ENCODE measurements at places on chromosomes 12 and 14.
A peak's percentile ranks its signal among the peaks of the same experiment; 100 is the strongest.

DNA sequence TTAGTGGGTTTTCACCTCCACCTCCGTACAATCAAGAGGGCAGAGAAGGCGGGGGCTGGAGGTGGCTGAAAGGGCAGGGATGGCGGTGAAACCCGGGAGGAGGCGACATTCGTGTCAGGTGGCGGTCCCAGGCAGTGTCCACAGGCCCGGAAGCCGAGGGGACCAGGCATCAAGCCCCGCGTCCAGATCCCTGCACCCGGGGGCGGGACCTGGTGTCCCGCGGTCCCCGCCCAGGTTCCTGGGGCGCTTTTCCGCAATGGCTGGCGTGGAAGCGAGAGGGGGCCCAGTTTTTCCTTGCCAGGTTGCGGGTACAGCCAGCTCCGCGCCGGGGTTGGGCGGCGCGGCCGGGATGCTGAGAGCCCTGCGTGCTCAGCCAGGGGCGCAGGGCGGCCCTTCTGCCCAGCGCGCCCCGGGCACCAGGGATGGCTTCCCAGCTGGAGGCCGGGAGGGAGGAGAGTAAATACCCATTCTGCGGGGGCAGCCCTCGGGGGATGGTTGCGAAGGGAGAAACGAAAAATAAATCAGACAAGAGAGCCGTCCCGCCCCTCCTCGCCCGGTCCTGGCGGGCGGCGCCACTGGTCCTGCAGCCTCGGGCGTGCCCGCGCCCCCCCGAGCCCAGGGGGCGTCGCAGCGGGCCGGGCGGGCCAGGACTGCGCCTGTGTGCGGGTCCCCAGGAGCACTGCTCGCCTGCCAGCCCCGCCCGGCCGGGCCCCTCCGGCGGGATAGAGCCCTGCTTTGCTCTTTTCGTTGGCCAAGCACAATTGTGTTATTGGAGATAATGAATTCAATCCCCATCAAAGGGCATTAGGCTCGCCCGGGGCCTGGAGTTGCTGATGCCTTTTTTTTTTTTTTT lies 11.5 kb downstream of the FOXA1 start:
- H3K4me1 ChIP-seq = no peaks in the 10 kb centered on the region
- no peak overlapping the region for H3K4me3 ChIP-seq
- no peaks in the 10 kb centered on the region for H3K36me3 ChIP-seq
- no peaks in the 10 kb centered on the region for H3K27me3 ChIP-seq
- H3K27ac ChIP-seq = no peak overlapping the region

DNA sequence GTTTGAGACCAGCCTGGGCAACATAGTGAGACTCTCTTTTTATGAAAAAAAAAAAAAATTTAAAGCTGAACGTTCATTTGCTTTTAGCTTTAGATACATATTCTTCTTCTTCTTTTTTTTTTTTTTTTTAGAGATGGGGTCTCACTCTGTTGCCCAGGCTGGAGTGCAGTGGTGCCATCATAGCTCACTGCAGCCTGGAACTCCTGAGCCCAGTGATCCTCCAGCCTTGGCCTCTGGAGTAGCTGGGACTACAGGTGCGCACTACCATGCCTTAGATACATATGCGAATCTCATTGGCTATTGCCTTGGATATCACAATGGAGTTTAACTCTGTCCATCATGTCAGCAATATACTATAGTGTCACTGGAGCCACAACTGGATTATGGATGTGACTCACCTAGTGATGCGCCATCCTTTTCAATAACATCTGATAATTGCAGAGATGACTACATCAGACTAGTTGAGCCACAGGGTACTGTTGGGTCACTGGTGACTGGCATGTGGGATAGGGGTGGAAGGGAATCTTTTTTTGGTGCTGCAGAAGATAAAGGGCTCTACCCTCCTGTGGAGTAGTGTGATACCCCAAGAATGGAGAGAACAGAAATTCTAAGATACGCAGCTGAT lies 2.7 kb upstream of the ADIPOR2 start:
- no peaks in the 10 kb centered on the region for H3K36me3 ChIP-seq
- H3K27ac ChIP-seq = no peak overlapping the region
- DNase-seq = no peak
- H3K4me1 ChIP-seq = peaks cover 23% of the 10 kb centered on the region
- no peak overlapping the region for H3K4me3 ChIP-seq
- no peaks in the 10 kb centered on the region for H3K27me3 ChIP-seq

GRCh38 chr12:27221625-27222387 lies 22.3 kb upstream of the STK38L start:
- H3K36me3 ChIP-seq = no peaks in the 10 kb centered on the region
- H3K27ac ChIP-seq = peak overlapping the region; percentile 48
- peak; percentile 26 for DNase-seq

- no peak for DNase-seq
- no peaks in the 10 kb centered on the region for H3K36me3 ChIP-seq
- H3K27me3 ChIP-seq = no peaks in the 10 kb centered on the region
- no peaks in the 10 kb centered on the region for H3K4me1 ChIP-seq
- no peak overlapping the region for H3K27ac ChIP-seq
These were observed 225.1 kb upstream of the DIO3 start for GRCh38 chr14:101336183-101336582.

DNA sequence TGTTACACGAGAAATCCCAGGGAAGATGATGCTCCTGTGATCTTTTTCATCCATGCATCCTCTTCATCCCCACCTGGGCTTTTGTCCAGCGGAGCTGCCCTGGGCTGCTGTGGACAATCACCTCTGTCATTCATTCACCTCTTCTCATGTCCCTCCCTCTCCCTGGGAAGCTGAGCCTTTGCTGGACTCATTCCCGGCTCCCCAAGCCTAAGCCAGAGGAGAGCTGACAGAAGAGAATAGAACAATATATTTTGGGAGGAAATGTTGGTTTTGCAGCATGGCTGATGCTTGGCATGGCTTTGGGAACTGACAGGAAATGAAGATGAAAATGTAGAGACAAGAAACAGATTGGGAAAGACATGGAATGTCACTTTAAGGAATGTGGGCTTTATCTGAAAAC lies 177.4 kb downstream of the DICER1 start:
- H3K4me3 ChIP-seq = no peak overlapping the region
- H3K36me3 ChIP-seq = no peaks in the 10 kb centered on the region
- H3K27me3 ChIP-seq = no peaks in the 10 kb centered on the region

GRCh38 chr14:99910337-99911309 lies 117.4 kb downstream of the EML1 start:
- no peak overlapping the region for H3K4me3 ChIP-seq
- H3K27me3 ChIP-seq = no peaks in the 10 kb centered on the region
- no peak for DNase-seq

GRCh38 chr14:76550534-76550933 lies 174.6 kb downstream of the ESRRB start:
- H3K27ac ChIP-seq = no peak overlapping the region
- H3K4me3 ChIP-seq = no peak overlapping the region
- no peaks in the 10 kb centered on the region for H3K27me3 ChIP-seq
- no peaks in the 10 kb centered on the region for H3K4me1 ChIP-seq

- H3K4me1 ChIP-seq = no peaks in the 10 kb centered on the region
- DNase-seq = no peak
- no peak overlapping the region for H3K27ac ChIP-seq
- no peaks in the 10 kb centered on the region for H3K36me3 ChIP-seq
- H3K4me3 ChIP-seq = no peak overlapping the region
These were observed 91.7 kb upstream of the SEL1L start for GRCh38 chr14:81625343-81625742.

GRCh38 chr14:26856876-26857518 lies 259.2 kb upstream of the NOVA1 start:
- H3K4me1 ChIP-seq = no peaks in the 10 kb centered on the region
- no peak overlapping the region for H3K27ac ChIP-seq
- H3K27me3 ChIP-seq = no peaks in the 10 kb centered on the region
- no peaks in the 10 kb centered on the region for H3K36me3 ChIP-seq
- no peak overlapping the region for H3K4me3 ChIP-seq

GRCh38 chr14:24895243-24895583 lies 154.7 kb downstream of the STXBP6 start:
- H3K27ac ChIP-seq = no peak overlapping the region
- H3K4me3 ChIP-seq = no peak overlapping the region

DNA sequence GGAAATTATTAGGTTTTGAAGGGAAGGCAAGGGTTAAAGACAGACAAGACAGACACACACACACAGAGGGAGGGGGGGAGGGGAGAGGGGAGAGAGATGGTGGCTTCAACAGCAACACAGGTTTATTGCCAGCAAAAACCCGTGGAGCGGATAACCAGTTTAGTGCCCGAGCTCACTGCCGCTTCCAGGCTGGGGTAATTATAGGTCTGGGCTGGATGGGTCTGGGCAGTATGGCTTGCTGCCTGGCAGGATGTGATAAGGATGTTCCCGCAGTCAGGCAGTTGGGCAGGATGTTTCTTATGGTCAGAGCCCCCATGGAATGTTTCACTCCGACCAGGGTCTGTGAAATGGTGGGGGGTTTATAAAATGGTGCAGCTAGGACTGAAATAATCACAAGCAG lies 4.4 kb upstream of the TDRD9 start:
- H3K27me3 ChIP-seq = no peaks in the 10 kb centered on the region
- no peak for DNase-seq
- H3K4me3 ChIP-seq = no peak overlapping the region
- no peak overlapping the region for H3K27ac ChIP-seq

GRCh38 chr14:61861320-61861865 lies 99.2 kb downstream of the SNAPC1 start:
- no peak overlapping the region for H3K27ac ChIP-seq
- H3K27me3 ChIP-seq = no peaks in the 10 kb centered on the region
- peaks cover 4% of the 10 kb centered on the region for H3K4me1 ChIP-seq
- DNase-seq = no peak
- H3K4me3 ChIP-seq = no peak overlapping the region

- peaks cover 1% of the 10 kb centered on the region for H3K27me3 ChIP-seq
- H3K27ac ChIP-seq = no peak overlapping the region
- DNase-seq = peak; percentile 46
- no peaks in the 10 kb centered on the region for H3K36me3 ChIP-seq
- peaks cover 36% of the 10 kb centered on the region for H3K4me1 ChIP-seq
These were observed 1.9 kb downstream of the ASCL1 start for GRCh38 chr12:102959391-102959790.

- H3K36me3 ChIP-seq = peaks cover 14% of the 10 kb centered on the region
- H3K27ac ChIP-seq = peak overlapping the region; percentile 100
- H3K4me3 ChIP-seq = peak overlapping the region; percentile 24
- no peaks in the 10 kb centered on the region for H3K27me3 ChIP-seq
- peak; percentile 91 for DNase-seq
These were observed 30.6 kb downstream of the VCPKMT start for GRCh38 chr14:50085570-50086320.

GRCh38 chr14:22070119-22070982 lies 396.7 kb upstream of the OR4E1 start:
- H3K36me3 ChIP-seq = no peaks in the 10 kb centered on the region
- no peaks in the 10 kb centered on the region for H3K27me3 ChIP-seq
- peak; percentile 49 for DNase-seq
- H3K4me1 ChIP-seq = peaks cover 31% of the 10 kb centered on the region

DNA sequence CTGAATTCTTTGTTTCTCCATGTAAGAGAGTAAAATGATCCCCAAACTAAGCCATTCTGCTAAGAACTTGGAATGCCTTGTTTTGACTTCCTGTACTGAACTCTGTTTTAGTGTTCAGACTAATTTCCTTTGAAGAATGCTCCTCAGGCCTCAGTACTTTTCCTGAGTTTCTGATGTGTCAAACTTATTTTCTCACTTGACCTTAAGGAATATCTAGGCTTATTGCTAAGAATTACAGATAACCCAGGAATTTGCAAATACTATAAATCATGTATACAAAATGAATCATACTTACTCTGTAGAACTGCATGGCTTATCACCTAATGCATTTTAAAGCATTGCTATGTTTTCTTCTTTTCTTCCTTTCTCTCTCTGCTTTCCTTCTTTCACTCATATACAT lies 93.1 kb upstream of the PKP2 start:
- no peak overlapping the region for H3K27ac ChIP-seq
- no peak overlapping the region for H3K4me3 ChIP-seq
- no peaks in the 10 kb centered on the region for H3K4me1 ChIP-seq
- DNase-seq = no peak
- H3K27me3 ChIP-seq = no peaks in the 10 kb centered on the region
- no peaks in the 10 kb centered on the region for H3K36me3 ChIP-seq

- no peaks in the 10 kb centered on the region for H3K36me3 ChIP-seq
- H3K4me3 ChIP-seq = no peak overlapping the region
- no peak for DNase-seq
- H3K27me3 ChIP-seq = no peaks in the 10 kb centered on the region
These were observed 457.7 kb upstream of the TMEM132C start for GRCh38 chr12:127809275-127809674.

GRCh38 chr12:31853977-31854376 lies 105.2 kb upstream of the RESF1 start:
- H3K36me3 ChIP-seq = peaks cover 15% of the 10 kb centered on the region
- H3K27me3 ChIP-seq = no peaks in the 10 kb centered on the region
- H3K4me3 ChIP-seq = no peak overlapping the region
- H3K27ac ChIP-seq = no peak overlapping the region

GRCh38 chr12:71768900-71769299 lies 14.2 kb downstream of the RAB21 start:
- peaks cover 2% of the 10 kb centered on the region for H3K4me1 ChIP-seq
- no peak overlapping the region for H3K27ac ChIP-seq
- no peak overlapping the region for H3K4me3 ChIP-seq

DNA sequence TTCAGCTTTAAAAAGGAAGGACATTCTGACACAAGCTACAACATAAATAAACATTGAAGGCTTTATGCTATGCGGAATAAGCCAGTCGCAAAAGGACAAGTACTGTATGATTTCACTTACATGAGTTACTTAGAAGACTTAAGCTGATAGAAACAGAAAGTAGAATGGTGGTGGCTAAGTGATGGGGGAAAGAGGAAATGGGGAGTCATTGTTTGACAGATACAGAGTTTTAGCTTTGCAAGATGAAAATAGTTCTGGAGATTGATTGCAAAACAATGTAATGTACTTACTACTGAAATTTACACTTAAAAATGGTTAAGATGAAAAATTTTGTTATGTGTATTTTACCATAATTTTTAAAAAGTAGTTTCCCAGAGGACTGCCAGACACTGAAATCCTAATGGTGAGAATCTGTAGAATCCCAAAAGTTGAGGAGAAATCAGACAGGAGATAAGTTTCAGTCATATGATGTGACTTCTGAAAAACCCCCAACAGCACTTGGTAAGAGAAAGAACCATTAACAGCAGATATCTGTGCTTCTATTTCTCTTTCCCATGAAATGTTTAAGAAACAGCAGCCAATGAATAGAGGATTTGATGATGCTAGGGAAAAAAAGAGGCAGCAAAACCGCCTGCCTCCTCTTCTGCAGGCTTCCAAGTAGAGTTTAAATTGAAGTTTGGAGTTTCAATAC lies 16.6 kb upstream of the CLEC2A start:
- DNase-seq = peak; percentile 75
- no peaks in the 10 kb centered on the region for H3K36me3 ChIP-seq
- H3K27me3 ChIP-seq = no peaks in the 10 kb centered on the region
- no peak overlapping the region for H3K4me3 ChIP-seq

- no peak for DNase-seq
- H3K4me3 ChIP-seq = no peak overlapping the region
- no peaks in the 10 kb centered on the region for H3K27me3 ChIP-seq
- no peaks in the 10 kb centered on the region for H3K4me1 ChIP-seq
These were observed 30.0 kb downstream of the TESC start for GRCh38 chr12:117069101-117069797.

GRCh38 chr12:5267603-5268423 lies 164.1 kb upstream of the NTF3 start:
- no peaks in the 10 kb centered on the region for H3K4me1 ChIP-seq
- DNase-seq = no peak
- no peak overlapping the region for H3K4me3 ChIP-seq
- H3K36me3 ChIP-seq = no peaks in the 10 kb centered on the region
- no peaks in the 10 kb centered on the region for H3K27me3 ChIP-seq

GRCh38 chr14:32702562-32702961 lies 236.1 kb upstream of the NPAS3 start:
- DNase-seq = peak; percentile 47
- H3K4me1 ChIP-seq = peaks cover 5% of the 10 kb centered on the region
- H3K27ac ChIP-seq = no peak overlapping the region
- no peaks in the 10 kb centered on the region for H3K27me3 ChIP-seq
- H3K4me3 ChIP-seq = no peak overlapping the region
- H3K36me3 ChIP-seq = no peaks in the 10 kb centered on the region

Data from B cell (primary cell).